ENCODE measurements at places on chromosomes 13 and 19.

GRCh38 chr19:41734156-41734555, 21.2 kb upstream of the CEACAM6 start:
- DNase-seq, result no peak

GRCh38 chr13:44692173-44692713, 116.1 kb upstream of the TSC22D1 start:
- DNase-seq, result no peak

- no peak for DNase-seq
Observed at GRCh38 chr13:37345869-37346268, 240.4 kb upstream of the CSNK1A1L start.

DNA sequence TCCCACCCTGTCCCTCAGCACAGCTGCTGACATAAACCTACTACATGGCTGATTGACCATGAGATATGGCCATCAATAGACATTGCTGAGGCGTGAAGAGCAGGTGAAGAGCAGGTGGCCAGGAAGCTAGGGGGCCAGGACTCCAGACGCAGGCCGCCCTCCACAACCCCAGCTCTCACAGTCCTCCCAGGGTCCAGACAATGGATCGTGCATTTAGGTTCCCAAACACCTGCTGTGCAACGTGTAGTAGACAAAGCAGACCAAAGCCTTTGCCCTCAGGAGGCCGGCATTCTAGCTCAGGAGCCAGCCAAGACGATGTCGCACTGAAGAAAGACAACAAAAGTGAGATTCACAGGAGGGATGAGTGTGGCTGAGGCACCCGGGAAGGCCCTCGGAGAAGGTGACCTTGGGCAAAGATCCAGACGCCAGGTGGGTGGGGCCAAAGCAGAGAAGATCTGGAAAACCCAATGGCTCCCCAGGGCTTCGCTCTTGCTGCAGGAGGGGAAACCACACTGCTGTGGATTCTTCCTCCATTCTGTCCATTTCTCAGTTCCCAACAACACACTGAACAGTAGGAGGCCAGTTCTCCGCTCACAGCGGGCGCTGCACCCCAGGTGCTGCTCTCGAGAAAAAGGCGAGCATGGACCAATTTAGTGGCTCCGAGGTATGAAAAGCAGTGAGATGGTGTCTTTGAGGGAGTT, 1.4 kb downstream of the FFAR1 start:
- DNase-seq, result peak; percentile 36

DNA sequence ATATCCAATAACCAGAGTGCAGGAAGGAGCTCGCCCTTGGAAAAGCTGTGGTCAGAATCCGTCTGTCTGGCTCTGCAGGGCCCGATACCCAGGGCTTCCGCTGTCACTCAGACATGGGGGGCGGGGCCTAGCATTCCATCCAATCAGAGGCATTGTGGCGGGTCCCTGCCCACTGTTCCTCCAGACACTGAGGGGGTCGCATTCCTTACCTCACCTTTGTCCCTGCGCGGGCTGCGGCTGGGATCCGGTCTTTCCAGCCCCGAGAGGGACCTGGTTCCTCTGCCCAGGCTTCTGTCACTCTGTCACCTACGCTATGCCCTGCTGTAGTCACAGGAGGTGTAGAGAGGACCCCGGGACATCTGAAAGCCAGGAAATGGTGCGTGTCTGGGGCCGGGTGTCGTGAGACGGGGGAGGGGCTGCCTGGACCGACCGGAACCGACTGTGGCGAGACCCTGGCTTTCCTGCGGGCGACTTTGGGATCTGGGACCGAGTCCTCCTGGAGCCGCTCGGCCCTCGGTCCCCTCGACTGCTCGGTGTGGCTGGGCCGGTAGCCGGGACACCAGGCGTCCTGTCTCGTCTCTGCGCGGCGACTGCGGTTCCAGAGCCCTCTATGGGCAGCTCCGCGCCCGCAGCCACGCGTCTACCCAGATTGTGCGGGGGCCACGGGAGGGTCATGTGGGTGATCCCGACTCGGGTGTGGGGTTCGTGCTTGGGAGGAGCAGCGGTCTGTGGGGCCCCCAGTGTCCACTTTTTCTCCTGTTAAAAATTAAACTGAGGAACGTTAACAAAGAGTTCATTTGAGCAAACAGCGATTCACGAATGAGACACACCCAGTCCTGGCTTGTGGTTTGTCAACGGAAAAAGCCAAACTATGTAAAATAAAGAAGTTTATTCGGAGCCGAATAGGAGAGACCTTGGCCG, at the start of gene ZNF69:
Gene ZNF69, plus strand, starts transcription at position 172 of the 921 bp plus-strand sequence. Its CDS starts 142 bp downstream, at position 314.
- peak; percentile 91 for DNase-seq

GRCh38 chr13:98798849-98799645, 46.6 kb upstream of the SLC15A1 start:
- no peak for DNase-seq

GRCh38 chr13:60654415-60654814, 257.4 kb downstream of the TDRD3 start:
- DNase-seq, result peak; percentile 35

DNA sequence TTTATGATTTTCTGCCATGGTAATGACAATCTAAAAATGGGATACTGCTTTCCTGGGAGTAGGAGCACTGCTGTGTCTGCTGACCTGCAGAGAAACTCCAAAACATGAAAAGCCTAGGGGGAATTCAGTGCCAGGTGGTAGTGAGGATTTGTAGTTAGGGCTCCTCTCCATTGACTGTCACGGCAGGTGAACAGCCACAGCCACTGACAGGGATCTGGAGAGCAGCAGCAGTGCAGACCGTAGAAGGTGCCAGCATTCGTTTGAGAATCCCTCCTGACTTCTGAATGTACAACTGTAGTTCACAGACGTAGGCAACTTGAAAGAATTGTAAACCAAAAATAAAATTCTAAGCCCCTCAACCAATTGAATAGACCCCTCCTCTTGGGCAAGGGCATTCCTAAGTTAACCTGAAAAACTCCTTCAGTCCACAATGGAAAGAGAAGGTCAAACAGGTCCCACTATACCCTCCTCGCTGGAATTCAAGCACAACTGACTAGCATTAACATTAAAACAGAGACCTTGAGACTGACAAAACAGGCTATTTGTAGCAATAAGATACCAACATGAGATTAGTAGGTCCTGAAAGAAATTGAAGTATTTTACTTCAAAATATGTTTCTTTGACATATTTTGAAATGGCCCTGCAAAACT, 1328.8 kb downstream of the OLFM4 start:
- no peak for DNase-seq

DNA sequence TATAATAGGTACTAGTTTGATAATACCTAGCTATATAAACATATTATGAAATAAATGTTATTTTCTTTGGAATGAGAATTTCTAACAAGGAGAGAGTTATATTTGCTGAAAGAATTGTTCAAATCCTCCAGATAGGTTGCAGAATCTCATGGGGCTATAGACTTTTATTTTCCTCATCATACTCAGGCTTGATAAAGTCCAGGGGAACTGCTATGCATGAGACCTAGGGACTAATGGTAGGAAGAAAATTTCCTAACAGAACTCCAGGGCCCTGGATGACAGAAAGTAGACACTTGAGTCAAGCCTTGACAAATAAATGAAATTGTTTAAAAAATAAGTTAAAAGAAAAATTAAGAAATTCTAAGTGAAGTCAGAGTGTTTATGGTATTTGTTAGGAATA, 138.5 kb upstream of the DACH1 start:
- DNase-seq, result no peak

DNA sequence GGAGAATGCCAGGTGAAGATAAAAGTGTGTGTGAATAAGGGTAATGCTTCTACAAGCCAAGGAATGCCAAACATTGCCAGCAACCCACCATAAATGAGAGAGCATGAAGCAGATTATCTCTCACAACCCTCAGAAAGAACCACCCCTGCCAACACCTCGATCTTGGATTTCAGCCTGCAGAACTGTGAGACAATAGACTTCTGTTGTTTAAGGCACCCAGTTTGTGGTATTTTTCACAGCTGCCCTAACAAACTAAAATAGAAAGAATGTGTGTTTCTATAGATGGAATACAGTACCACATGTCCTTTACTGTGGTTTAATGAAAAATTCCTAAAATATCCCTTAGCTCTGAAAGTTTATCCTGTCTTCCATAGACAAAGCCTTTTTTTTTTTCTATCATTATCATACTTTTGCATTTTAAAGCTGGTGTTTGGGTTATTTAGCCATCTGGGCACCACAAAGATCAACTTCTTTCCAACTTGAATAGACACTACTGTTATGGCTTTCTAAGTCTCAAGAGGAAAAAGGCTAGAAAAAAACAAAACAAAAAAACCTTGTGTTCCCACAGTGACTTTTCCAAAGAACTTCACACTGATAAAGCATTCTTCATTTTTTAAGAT, 505.6 kb downstream of the KCTD12 start:
- DNase-seq, result no peak

- DNase-seq, result no peak
Observed at GRCh38 chr13:45817833-45818232, 33.7 kb downstream of the SIAH3 start.

- peak; percentile 38 for DNase-seq
Observed at GRCh38 chr13:63463782-63464610, 2048.3 kb upstream of the PCDH20 start.

DNA sequence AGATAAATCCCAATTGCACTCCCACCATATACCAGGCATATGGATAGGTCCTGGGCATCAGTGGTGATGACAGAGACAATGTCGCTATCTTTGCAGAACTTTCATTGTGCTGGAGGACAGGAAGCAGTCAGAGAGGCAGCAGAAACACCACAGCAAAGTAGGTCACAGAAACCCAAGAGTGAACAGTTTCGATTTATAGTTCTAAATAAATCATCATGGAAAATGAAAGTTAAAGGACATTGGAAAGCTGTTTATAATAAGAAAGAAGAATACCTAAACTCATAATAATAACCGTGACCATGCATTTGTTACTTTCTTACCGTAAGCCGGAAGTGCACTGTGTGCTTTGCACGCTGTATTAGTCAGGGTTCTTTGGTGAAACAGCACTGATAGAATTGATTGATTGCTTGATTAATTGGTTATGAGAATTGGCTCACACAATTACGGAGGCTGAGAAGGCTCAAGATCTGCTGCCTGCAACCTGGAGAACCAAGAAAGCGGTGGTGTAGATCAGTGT, 38.9 kb downstream of the ALOX5AP start:
- no peak for DNase-seq

GRCh38 chr19:48351341-48351752, 12.4 kb downstream of the TMEM143 start:
- peak; percentile 77 for DNase-seq

- no peak for DNase-seq
Observed at GRCh38 chr19:40588110-40588854, 11.6 kb downstream of the SHKBP1 start.

DNA sequence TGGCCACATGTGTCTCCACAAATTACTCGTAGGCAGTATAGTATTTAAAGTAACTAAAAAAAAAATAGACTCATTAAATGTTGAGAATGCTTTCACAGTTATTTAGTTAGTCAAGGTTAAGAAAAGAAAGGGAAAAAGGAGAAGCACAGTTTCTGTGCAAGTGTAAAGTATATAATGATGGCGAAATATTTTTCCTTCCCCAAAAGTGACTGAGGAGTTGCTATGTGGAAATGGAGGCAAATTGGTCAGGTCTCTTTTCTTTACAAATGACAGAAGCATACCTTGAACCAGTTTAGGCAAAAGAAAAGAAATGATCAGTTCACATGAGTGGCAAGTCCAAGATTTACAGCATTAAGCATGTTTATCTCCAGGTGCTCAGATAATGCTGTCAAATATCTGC, 18.0 kb downstream of the CSNK1A1L start:
- no peak for DNase-seq

DNA sequence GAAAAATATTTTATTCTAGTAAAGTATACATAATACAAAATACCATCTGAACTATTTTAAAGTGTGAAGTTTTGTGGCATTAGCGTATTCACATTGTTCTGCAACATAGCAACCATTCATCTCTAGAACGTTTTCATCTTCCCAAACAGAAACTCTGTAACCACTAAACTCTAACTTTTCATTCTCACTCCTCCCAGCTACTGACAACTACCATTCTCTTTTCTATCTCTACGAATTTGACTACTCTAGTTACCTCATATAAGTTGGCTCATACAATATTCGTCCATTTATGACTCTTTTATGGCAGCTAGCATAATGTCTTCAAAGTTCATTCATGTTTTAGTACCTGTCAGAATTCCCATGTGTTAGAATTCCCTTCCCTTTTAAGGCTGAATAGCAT, 150.5 kb upstream of the MIR17HG start:
- DNase-seq, result no peak

- DNase-seq, result no peak
Observed at GRCh38 chr19:11735375-11735774, 3.4 kb downstream of the ZNF823 start.

DNA sequence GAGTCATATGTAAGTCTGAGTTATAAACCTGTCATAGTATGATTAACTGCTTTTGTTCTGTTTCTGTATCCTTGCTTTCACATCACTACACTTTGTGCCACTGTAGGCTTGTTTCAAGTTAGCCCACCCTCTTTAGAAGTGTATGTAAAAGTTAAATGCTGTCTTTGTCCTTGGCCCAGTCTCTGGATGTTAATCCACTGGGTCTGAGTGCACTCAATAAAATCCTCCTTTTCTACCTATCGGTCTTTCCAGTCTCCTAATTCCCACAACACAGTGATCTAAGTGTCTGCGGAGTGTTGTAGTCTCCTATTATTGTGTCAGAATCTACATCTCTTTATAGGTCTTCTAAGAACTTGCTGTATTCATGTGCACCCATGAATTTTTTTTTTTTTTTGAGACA, 14.1 kb downstream of the ZNF429 start:
- DNase-seq, result no peak

GRCh38 chr19:43465468-43466120, at the start of gene LYPD3:
LYPD3 (minus strand) TSS chr19:43465608; CDS start chr19:43465571, 37 bp downstream.
- DNase-seq, result no peak

GRCh38 chr13:33072282-33072681, 56.1 kb downstream of the KL start:
- no peak for DNase-seq

DNA sequence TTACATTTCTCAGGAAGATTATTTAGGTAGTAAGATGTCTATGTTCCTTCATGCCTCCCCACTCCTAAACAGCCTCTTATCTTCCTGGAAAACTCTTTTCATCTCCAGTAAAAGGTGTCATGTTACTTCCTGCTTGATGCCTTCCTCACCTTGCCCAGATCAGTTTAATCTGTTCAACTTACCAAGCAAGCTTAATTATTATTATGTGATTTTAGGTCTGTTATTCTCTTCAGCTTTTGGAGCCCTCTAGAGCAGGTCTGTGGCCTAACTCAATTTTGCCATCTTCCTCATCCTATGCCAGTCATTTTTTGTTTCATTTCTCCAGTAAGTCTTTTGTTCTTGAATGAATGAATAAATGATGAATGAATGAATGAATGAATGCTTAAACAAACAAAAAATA, 528.4 kb downstream of the DCT start:
- no peak for DNase-seq
